NCI-H2081 treated with DMSO at 0.1 percent for 48 hours (cell line): ENCODE measurements at places on chromosomes 1 and 21.

DNA sequence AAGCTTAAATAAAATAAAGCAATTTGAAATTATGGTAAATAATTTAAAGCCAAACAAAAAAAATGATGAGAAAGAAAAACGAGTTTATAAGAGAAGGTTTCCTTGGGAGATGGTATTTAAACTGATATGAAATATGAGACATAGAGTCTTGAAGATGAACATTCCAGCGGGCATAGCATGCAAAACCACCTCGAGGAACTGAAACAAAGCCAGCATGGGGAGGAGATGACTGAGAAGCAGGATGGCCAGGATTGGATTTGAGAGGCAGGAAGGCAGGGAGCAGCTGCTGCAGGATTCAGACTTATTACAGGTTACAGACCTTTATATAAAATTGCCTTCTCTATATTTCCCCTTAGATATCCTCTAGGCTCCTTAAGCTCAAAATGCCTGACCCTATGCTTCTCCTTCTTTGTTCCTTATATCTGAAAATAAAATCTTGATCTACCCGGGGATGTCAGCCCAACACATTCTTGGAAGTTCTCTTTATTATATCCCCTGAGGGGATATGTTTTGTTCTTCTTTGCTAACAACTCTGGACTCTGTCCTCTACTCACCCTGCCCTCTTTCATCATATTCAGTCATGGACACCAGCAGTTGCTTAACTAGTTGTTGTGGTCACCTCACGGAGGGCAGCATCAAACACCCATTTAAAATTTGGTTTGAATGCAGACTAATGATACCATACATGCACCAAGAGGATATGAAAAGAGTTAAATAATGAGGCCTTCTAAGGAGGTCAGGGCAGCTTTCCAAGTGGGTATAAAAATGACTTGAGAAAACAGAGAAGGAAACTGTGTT is 719.1 kb upstream of the B3GALT2 start:
- DNase-seq: no peak

DNA sequence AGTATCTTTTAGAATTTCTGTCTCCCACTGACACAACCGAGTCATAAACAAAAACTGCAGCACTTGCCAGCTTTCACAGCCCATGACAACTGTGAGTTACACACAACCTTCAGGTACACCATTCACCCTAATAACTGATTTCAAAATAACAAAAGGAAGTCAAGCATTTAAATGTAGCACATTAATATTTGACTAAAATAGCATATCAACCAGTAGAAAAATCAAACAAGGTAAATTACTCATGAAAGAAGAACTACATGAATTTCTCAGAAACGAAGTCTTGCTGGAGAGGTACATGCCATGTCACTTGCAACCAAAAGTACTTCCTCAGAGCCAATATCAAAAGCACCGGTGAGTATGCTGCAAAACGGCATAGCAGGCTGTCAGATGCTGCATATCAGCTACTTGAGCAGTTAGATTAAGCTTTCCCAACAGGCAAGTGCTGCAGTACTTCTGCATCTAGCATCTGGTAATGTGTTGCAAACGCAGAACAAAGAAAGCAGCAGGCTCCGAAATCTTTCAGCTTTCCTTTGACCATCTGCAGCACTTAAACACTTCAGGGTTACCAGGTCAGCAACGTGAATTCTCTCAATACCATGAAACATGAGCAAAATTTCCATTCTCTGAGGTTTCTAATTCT is 223.2 kb downstream of the SMYD3 start:
- DNase-seq: no peak

DNA sequence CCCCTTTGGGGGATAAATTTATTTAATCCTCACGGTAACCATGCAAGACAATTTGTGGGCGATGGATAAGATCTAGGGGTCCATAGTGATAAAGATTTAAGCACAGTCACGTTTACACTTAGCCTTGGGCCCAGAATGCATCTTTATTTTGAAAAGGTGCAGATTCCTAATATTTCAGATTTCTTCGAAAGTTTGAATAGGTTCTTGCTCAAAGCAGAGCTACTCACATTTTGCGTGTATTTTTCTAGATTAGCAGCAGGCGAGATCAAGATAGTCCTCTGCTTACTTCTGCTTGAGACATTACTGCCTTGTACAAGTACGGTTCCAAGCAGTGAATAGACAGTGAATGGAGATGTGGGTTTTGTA is 647 bp downstream of the TSEN15 start:
- DNase-seq: no peak

DNA sequence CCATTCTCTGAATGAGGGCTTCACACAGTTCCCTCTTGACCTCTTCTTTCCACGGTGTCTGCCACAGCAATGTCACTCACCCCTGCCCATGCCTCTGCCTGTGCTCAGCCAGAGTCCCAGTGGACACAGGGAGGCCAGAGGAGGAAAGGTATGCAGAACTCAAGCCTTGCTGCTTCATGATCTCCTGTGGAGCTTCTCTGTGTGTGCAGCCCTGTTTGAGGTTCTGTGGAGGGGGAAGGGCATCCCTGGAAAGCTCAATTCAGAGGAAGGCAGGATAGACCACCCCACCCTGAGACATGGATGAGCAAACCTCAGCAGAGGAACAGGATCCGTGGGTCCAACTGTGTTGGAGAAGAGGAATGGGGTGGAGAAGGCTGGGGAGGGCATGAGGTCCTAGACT is 2.0 kb downstream of the HCN3 start:
- DNase-seq: no peak

GRCh38 chr1:147502760-147503159 is 38.5 kb upstream of the BCL9 start:
- DNase-seq: no peak

DNA sequence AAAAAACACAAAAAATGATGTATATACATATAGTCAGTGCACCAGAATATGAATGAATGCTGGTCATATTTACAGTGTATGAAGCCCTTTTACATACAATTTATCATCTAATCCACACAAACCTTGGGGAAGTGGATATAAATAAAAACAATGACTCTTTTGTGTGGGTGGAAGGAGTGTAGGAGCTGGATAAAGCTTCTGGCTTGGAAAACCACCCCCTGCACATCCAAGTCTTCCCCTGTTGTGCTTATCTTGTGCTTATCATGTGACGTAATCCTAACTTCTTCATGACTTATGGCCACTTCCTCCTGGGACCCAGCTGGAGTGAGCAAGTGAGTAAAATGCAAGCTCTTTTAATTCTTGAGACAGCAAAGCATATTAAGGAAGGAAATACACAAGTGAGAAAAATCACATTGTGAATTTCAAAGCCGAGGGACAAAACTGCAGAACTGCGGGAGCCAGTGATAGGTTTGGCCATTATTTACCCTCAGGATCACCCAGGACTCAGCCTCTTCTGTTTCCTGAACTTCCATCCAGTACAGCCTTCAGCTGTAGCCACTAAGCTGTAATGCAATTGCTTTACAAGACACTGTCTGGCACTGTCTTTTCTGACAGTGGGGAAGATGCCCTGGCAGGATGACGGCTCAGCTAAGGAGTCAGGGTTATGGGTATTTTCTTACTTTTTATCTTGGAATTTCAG is 104.0 kb upstream of the PPM1J start:
- no peak for DNase-seq
